ENCODE measurements at places on chromosomes 5 and 9.

DNA sequence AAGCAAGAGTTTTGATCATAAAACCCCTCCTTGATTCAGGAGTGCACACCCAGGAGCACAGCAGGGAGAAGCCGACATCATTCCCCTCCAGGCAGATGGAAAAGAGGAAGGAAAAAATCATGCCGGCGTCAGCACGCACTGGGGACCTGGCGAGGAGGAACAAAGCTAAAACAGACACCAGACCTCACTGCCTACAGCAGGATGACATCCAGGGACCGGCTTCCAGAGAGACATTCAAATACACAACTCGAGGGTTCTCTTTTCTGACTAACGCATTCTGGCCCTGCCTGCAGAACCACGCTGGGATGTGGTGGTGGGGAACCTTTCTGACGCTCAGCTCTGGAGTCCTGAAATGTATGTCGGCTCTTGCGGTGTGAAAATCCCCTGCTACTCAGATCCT is 2.7 kb downstream of the UBAC1 start:
- DNase-seq, result no peak

DNA sequence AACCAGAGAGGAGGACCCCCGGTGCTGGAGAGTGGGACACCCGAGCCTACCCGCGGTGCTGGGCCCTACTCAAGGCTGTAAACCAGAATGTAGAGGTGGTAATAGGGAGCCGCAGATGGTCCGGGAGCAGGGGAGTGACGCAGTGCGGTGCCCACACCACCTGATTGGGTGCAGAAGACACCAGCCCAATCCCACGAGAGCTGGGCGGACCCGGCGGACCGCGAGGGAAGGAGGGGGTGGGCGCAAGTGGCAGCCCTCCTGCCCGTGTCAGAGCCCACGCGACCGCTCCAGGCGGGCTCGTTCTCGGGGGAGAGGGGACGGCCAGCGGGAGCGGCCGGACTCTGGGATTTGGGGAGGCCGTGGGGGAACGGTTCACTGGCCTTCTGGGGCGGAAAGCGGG is 71.2 kb downstream of the C9orf50 start:
- DNase-seq, result peak; percentile 78

GRCh38 chr5:80860924-80861613 is 99.1 kb upstream of the RASGRF2 start:
- DNase-seq, result no peak

DNA sequence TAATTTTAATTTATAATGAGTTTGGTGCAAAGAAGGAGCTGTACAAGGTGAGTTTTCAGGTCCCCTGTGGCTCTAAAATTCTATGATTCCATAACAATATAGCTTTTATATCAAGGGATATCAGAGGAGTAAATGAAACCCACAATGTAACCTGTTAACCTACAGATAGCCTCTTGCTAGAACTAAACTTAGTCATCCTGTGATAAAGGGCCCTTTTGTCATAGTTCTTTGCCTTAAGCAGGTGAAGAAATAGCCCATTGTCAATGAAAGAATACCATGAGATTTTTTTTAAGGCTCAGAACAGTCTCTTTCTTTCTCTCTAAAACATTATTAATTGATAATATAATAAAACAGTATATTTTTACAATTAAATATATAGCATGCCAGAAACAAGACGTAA is 127.8 kb downstream of the NFIB start:
- no peak for DNase-seq

- DNase-seq, result peak; percentile 49
Measured at GRCh38 chr5:140239939-140240700, 62.8 kb downstream of the PFDN1 start.

DNA sequence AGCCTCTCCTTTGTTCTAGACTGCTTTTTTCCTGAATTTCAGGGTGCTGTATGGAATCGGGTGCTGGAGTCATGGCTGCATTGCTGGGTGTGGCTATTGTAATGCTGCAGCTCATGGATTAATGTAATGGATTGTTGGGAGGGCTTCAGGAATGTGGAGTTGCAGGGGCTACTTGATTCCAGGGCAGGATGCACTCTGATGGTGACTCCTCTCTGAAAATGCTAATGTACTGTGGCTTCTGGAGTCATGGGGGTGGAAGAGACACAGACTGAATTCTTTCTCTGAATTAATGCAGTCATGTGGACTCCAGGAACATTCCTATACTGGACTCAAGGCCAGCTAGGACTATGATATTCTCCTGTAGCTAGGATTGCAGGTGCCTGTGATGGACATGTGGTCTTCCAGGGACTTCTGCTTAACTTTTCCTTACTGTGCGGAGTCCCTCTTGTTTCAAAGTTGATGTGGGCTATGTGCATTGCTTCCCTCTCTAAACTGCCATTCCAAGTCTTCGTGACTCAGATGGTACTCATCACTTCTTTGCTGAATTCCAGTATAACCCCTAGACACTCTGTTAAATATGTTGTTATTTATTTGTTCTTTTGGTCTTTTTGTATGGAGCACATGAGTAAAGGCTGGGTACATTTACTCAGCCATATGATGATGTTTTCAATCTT is 396.2 kb downstream of the KCTD16 start:
- DNase-seq, result no peak

DNA sequence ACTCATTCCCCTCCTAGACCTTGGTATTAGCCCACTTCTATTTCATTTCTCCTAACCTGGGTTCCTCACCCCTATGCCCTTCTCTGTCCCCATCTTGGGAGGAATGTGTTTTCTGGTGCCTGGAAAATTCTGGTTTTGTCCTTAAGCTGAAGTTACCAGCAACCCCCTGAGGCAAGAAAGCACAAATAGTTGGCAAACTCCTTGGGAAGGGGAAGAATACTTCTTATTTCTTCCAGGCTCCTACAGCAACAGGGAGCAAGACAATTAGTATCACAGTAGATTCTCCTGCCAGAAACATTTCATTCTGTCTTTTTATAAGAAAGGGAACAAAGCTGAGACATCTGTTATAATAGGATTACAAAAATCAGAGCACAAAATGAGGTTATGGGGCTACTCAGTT is 142.5 kb downstream of the SNCAIP start:
- no peak for DNase-seq

GRCh38 chr5:133121080-133121479 is 69.3 kb downstream of the HSPA4 start:
- no peak for DNase-seq

- DNase-seq, result no peak
Measured at GRCh38 chr9:21482213-21482612, at the start of gene IFNE. Gene IFNE, minus strand, starts transcription at chr9:21482313. Its CDS starts 619 bp downstream, at chr9:21481694.

DNA sequence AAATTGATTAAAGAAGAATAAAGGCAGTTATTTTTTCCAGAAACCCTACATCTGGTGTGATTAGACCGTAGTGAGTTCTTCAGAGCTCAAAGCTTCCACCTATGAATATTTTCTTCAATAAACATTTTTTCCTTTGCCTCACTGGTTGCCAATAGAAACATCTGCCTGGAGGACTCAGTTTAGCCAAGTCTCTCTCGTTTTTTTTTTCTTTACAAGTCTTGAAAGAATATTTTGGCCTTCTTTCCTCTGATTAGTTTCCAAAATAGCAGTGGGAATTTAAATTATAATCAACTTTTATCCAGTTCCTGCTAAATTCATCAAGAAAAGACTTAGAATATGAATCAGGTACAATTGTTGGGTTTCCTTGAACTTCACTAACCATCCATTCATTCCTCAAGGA is 897.5 kb downstream of the TLE1 start:
- no peak for DNase-seq
